ENCODE measurements at places on chromosomes 2 and 18.

DNA sequence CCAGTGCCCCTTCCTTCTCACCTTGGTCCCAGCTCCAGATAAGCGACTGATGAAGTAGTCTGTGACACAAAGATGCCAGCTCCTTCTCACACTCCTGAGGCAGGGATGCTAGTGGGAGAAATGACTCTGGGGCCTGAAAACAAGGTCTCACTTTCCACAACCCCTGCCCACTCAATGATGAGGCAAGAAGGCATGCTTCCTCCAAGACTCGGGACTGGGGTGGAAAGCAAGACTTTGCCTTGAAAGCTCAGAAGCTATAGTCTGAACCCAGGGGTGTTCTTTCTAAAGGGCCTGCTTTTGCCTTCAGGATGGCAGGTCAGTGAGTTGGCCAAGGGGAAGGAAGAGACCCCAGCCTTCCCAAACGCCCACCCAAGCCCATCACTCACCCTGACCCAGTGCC lies 1.4 kb downstream of the CCDC142 start:
- peak; percentile 75 for DNase-seq

- DNase-seq, result no peak
Measured at GRCh38 chr2:169945515-169945914, 118.3 kb downstream of the UBR3 start.

DNA sequence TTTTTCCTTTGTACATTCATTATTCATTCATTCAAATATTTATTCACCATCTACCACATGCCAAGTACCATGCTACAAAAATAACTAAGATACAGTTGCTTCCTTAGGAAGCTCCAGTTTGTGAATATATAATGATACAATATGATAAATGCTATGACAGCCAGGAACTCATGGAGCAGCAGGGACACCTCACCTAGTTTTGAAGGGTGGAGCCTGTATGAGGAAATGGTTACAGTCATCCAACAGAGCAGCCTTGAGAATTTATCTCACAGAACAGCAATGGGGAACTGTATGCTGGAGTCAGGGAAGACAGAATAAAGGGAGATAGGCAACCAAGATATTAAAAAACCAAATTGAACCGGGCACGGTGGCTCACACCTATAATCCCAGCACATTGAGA lies 124.0 kb downstream of the OSBPL1A start:
- DNase-seq, result peak; percentile 66

DNA sequence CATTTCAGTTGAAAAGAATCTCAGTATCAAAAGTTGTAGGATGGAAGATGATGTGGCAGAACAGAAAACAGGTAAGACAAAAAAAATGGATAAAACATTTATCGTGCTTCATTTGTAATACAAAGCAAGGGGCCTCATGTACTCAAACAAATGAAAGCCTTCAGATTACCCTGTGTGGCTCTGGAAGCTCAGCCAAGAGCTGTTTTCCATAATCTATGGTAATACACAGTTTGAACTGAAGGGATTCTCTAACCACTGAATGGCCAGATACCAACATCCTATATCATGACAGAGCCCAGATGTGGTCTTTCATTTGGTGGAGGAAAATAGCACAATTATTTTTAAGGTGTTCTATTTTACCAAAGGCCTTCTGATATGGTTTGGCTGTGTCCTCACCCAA lies 272.1 kb upstream of the RND3 start:
- no peak for DNase-seq

GRCh38 chr2:42140496-42140895 lies 28.7 kb upstream of the EML4 start:
- no peak for DNase-seq

DNA sequence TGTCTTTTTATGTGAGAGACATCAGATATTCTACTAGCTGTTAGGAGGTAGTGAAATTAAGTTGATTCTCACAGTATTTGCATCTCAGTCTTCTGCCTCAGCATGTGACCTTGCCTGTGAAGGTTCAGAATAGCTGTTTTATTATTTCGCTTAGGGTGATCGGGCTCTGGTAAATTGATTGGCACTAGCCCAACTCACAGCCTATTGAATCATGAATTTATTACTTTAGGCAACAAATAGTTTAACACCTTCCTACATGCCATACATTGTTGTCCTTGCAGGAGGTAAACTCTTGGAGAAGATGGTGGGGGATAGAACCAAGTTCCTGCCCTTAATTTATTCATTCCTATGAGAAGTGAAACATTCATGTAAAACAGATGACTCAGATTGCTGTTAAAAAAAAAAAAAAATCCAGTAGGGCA lies 101.9 kb downstream of the GPD2 start:
- no peak for DNase-seq

- DNase-seq, result peak; percentile 28
Measured at GRCh38 chr2:65142515-65142914, 12.6 kb upstream of the RAB1A start.

GRCh38 chr2:208179028-208179609 lies 10.7 kb downstream of the C2orf80 start:
- no peak for DNase-seq

GRCh38 chr2:28413152-28413898 lies 20.7 kb downstream of the FOSL2 start:
- no peak for DNase-seq

- DNase-seq, result no peak
Measured at GRCh38 chr2:236133410-236134012, 34.7 kb downstream of the GBX2 start.

GRCh38 chr18:48866028-48866733 lies 84.6 kb downstream of the SMAD7 start:
- no peak for DNase-seq

- no peak for DNase-seq
Measured at GRCh38 chr2:136572335-136572734, 193.0 kb upstream of the THSD7B start.

DNA sequence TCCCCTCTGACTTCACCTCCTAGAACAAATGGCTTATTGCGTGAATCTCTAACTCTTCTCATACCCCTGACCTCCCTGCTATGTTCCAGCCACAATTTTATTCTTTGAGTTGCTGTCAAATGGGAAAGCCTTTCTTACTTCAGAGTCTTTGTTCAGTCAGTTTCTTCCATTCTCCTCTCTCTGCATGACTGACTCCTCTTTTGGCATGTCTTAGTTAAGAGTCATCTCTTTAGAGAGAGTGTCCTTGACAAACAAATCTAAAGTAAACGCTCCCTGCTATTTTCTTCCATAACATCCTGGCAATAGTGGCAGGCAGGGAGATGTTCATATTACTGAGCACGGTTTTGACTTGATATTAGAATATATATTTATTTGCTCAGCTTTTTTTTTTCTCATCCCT lies 170.7 kb upstream of the ERBB4 start:
- DNase-seq, result no peak

DNA sequence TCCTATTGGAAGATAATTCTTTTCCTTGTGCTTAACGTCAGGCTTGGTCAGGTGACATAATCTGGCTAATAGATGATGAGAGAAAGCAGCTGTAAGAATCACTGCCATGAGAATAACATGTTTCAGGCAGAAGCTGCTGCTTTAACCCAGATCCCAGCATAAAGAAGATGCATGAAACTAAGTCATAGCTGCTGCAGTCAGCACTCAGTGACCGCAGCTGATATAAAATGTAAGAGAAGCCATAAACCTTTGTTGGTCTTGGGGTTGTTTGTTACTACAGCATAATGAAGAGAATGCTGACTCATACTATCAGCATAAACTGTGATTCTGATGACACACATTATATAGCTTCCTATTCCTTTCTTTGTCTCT lies 274.3 kb upstream of the TRIB2 start:
- DNase-seq, result no peak
